ENCODE measurements at places on chromosomes 7 and 10.

DNA sequence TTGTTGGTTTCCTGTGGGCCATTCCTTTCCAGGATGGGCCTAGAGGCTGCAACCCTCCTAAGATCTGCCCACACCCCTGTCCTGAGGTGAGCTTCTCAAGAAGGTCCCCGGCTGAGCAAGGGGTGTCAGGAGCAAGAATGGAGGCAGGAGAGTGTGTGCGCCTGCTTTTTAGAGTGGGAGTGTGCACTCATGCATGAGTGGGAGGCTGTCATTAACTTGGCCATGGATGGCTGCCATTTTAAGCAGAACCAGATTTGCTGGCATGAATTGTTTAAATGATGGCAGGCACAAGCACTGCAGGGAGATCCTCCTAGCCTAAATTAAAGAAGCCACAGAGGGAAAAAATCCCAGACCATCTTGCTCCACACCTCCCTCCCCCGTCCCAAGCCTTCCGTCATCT, 2.9 kb upstream of the SGPL1 start:
- no peak for DNase-seq

GRCh38 chr10:28684157-28684985, 7.0 kb downstream of the BAMBI start:
- no peak for DNase-seq

DNA sequence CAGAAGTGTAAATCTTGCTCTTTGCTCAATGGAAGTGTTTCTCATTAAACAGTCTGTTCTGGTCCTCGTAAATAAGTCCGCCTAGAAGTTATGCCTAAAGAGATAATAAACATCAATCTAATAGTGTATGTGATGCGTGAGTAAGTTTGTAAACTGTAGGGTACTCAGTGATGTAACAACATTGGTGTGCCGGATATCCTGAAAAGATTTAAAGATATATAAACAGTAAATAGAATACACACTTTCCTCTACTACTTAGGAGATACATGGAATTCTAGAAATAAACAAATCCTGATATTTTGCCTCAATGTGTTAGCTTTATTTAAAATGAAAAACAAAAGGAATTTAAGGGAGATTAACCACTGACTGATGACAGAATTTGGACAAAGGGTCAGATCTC, 123.5 kb downstream of the AHR start:
- no peak for DNase-seq

GRCh38 chr10:93435621-93436397, 46.3 kb downstream of the MYOF start:
- no peak for DNase-seq

DNA sequence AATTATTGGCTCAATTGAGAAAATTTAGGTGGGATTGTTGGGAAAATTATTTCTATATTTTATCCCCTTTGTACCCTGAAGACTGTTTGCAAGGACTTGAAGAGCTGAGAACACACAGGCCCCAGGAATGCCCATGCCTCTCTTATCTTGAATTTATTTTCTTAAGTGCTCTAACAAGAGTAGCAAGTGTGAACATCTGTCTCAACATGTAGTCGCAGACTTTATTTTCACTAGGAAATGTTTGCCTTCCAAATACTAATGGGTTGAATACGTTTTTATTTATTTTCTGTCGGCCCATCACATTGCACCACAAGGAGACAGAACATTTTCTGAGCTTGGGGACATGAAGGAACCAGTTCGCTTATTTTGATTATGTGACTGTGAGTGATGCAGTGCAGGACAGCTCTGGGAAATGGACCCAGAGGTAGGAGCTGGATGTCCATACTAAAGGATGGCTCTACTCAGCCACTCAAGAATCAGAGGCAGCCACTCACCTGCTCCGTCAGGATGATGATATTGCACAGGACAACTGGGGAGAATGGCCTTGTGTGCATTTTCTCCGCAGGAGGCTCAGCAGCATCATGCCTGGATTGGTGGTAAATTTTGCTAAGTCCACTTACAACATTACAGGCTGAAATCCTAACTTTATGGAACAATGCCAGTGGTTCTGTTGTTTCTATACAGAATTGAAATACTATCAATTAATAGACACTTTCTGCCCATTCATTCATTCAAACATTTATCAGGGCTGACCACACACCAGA, 332.7 kb downstream of the FGFR2 start:
- DNase-seq, result no peak

Data from prostate gland (tissue), 2 donors.